ENCODE measurements at places on chromosomes 3 and 15. TPM values are rescaled to one million over a fixed set of nuclear protein-coding genes. Genes with fewer than 3 reads are reported as not detected.
A peak's percentile ranks its signal among the peaks of the same experiment; 100 is the strongest.

Gene IL5RA
- total RNA-seq, result 0.23 TPM

Gene WNT5A
- total RNA-seq, result 3.2 TPM

Gene LRRC15
- 0.10 TPM for total RNA-seq

Gene ZNF502
- 2.9 TPM for total RNA-seq

Gene NANOGP8
- total RNA-seq, result not detected

Gene SLC27A2
- total RNA-seq, result 0.32 TPM

- no peaks in the 10 kb centered on the region for H3K27me3 ChIP-seq
- H3K4me3 ChIP-seq, result no peak overlapping the region
- peaks cover 22% of the 10 kb centered on the region for H3K4me1 ChIP-seq
- no peaks in the 10 kb centered on the region for H3K36me3 ChIP-seq
Measured at GRCh38 chr15:48592221-48592731, 53.2 kb downstream of the FBN1 start.

GRCh38 chr3:184812662-184813042 lies 686 bp downstream of the VPS8 start:
- peak overlapping the region; percentile 90 for H3K27ac ChIP-seq
- no peaks in the 10 kb centered on the region for H3K36me3 ChIP-seq
- H3K4me3 ChIP-seq, result peak overlapping the region; percentile 82
- peaks cover 61% of the 10 kb centered on the region for H3K4me1 ChIP-seq
- H3K27me3 ChIP-seq, result no peaks in the 10 kb centered on the region

DNA sequence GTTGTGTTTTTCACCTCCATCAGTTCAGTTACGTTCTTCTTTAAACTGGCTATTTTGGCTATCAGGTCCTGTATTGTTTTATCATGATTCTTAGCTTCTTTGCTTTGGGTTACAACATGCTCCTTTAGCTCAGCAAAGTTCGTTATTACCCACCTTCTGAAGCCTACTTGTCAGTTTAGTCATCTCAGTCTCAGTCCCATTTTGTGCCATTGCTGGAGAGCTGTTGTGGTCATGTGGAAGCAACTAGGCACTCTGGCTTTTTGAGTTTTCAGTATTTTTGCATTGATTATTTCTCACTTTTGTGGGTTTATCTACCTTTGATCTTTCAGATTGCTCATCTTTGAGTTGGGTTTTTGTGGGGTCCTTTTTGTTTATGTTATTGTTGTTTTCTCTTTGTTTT lies 151.3 kb downstream of the CFAP20DC start:
- H3K4me3 ChIP-seq, result no peak overlapping the region
- H3K4me1 ChIP-seq, result peaks cover 10% of the 10 kb centered on the region
- H3K27me3 ChIP-seq, result no peaks in the 10 kb centered on the region
- no peaks in the 10 kb centered on the region for H3K36me3 ChIP-seq
- no peak overlapping the region for H3K27ac ChIP-seq
- no peak for DNase-seq

DNA sequence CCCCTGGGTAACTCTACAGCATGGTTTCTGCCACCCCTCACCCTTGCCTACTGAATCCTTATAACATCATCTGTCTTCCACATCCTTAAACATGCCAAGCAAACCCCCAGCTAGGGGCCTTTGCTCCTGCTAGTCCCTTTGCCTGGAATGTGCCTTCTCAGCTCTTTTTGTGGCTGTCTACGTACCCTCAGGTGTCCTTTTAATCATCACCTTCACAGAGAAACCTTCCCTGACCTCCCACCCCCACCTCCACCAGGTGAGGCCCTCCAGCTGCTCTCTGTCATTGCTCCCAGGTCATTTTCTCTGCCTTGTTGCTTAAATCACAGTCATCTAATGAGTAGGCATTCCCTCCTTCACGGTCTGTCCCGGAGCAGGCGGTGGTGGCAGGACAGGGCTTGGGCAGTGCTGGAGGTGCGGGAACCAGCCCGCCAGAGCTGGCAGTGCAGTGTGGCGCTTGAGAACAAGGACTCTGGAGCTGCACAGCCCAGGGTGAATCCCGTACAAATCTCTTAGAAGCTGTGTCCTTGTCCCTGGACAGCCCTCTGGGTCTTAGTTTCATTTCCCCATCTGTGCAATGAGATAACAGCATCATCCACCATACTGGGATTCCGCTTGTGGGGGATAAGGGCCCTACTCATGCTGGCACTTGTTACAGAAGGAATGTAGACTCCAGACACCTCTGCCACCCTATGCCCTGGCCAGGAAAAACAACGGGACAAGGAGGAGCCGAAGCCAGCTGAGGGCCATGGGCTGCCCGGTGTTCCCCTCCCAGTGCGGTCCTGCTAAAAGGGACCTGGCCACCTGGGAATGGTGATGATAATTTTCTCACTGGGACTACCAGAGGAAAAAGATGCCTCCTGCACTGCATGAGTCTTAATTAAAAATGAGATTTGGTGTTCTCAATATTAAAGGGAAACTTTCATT lies 52.1 kb upstream of the IQSEC1 start:
- H3K27me3 ChIP-seq, result no peaks in the 10 kb centered on the region
- H3K4me3 ChIP-seq, result no peak overlapping the region
- no peak for DNase-seq
- H3K27ac ChIP-seq, result no peak overlapping the region
- no peaks in the 10 kb centered on the region for H3K36me3 ChIP-seq
- H3K4me1 ChIP-seq, result no peaks in the 10 kb centered on the region

GRCh38 chr3:16338999-16339398 lies 74.0 kb downstream of the OXNAD1 start:
- H3K4me3 ChIP-seq, result no peak overlapping the region
- no peak for DNase-seq
- no peaks in the 10 kb centered on the region for H3K36me3 ChIP-seq
- H3K27ac ChIP-seq, result no peak overlapping the region

DNA sequence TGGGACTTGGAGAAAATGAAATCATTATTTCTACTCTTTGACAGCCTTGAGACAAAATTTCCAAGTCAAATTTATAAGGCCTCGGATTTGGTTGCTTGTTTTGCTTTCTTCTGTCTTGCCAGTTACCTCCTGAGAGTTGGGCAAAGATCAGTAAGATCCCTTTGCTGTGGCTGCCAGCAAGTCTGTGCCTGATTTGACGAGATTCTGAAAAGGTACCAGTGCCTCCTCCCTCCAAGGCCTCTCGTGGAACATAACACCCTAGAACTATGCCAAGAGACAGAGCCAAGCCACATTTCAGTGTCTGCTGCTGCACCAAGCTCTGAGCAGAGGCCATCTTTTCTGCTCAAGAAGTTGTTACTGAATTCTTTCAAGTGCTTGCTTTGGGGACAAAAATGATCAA lies 61.0 kb downstream of the GTPBP8 start:
- no peak overlapping the region for H3K4me3 ChIP-seq
- H3K36me3 ChIP-seq, result no peaks in the 10 kb centered on the region

GRCh38 chr3:123088387-123088786 lies 21.6 kb downstream of the PDIA5 start:
- no peak overlapping the region for H3K4me3 ChIP-seq
- H3K4me1 ChIP-seq, result peaks cover 61% of the 10 kb centered on the region
- H3K36me3 ChIP-seq, result peaks cover 34% of the 10 kb centered on the region
- DNase-seq, result no peak
- H3K27ac ChIP-seq, result no peak overlapping the region

DNA sequence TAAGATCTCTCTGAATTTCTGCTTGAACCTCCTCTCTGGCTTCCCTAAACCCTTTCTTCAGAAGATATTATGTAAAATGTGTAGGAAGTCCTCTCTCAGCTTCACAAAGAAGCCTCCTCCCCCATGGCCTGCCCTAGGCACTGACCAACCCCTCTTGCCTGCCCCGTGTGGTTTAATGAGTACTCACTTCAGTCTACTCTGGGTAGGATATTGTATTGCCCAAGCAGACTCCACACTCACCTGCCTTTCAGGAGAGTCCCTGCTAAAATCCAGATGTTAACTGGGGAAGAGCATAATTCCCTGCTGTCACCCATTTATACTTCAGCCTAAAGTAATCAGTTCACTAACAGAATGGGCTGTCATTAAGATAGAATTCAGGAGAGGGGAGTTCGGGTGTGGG lies 2.6 kb upstream of the AGBL1 start:
- no peak overlapping the region for H3K27ac ChIP-seq
- no peaks in the 10 kb centered on the region for H3K4me1 ChIP-seq
- no peak for DNase-seq
- peaks cover 53% of the 10 kb centered on the region for H3K27me3 ChIP-seq
- no peak overlapping the region for H3K4me3 ChIP-seq

DNA sequence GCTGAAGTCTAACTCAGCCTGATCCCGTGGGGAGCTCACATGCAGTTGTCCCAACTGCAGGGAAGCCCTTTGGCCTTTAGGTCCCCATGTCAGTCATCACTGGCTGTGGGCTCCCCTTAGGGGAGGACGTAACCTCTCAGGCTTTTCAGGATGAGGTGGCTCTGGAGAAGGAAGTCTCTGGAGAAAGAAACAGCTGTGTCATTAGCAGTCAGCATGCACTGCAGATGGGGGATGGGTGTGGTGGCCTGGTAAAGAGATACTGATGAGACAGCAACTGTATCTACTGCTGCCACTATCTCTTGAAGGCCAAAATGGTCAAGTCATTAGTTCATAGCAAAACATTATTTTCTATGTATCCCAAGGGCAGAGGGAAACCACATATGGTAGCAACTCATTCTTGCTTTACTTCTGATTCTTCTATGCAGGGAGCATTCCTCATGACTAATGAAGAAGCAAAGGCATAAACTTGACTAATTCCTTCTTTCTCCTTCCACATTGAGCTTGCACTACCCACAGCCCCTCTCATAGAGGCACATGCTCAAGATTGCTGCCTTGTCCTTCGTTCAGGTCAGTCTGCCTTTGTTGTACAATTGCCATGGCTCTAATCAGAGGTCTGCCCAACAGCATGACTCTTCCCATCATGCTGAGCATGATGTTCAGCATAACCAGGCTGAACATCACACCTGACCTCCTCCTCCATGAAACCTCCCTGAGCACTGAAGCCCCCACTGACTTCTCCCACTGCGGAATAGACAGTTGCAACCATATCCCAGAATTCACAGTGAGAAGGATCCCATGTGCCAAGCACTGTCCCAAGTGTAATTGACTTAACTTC lies 47.8 kb upstream of the TMEM158 start:
- no peak overlapping the region for H3K4me3 ChIP-seq
- H3K27ac ChIP-seq, result no peak overlapping the region
- DNase-seq, result no peak
- H3K4me1 ChIP-seq, result no peaks in the 10 kb centered on the region
- H3K27me3 ChIP-seq, result no peaks in the 10 kb centered on the region

- no peaks in the 10 kb centered on the region for H3K36me3 ChIP-seq
- H3K27ac ChIP-seq, result no peak overlapping the region
- peaks cover 18% of the 10 kb centered on the region for H3K4me1 ChIP-seq
Measured at GRCh38 chr3:187181454-187182170, 15.7 kb upstream of the RTP1 start.

GRCh38 chr3:44184319-44184953 lies 57.2 kb upstream of the TOPAZ1 start:
- no peak overlapping the region for H3K4me3 ChIP-seq
- no peaks in the 10 kb centered on the region for H3K4me1 ChIP-seq
- H3K27ac ChIP-seq, result no peak overlapping the region
- peaks cover 24% of the 10 kb centered on the region for H3K27me3 ChIP-seq
- DNase-seq, result no peak

GRCh38 chr3:181619897-181620296 lies 91.8 kb upstream of the SOX2 start:
- no peaks in the 10 kb centered on the region for H3K36me3 ChIP-seq
- H3K4me1 ChIP-seq, result no peaks in the 10 kb centered on the region

- H3K36me3 ChIP-seq, result no peaks in the 10 kb centered on the region
- H3K4me3 ChIP-seq, result no peak overlapping the region
- no peak overlapping the region for H3K27ac ChIP-seq
- no peak for DNase-seq
- H3K27me3 ChIP-seq, result no peaks in the 10 kb centered on the region
Measured at GRCh38 chr3:162892921-162893793, 1396.5 kb downstream of the OTOL1 start.

GRCh38 chr3:150737874-150738679 lies 24.9 kb downstream of the SIAH2 start:
- peaks cover 4% of the 10 kb centered on the region for H3K36me3 ChIP-seq
- no peak overlapping the region for H3K4me3 ChIP-seq
- no peak overlapping the region for H3K27ac ChIP-seq
- no peaks in the 10 kb centered on the region for H3K27me3 ChIP-seq
- H3K4me1 ChIP-seq, result no peaks in the 10 kb centered on the region

- H3K27ac ChIP-seq, result no peak overlapping the region
- H3K36me3 ChIP-seq, result no peaks in the 10 kb centered on the region
- no peak overlapping the region for H3K4me3 ChIP-seq
- no peaks in the 10 kb centered on the region for H3K4me1 ChIP-seq
- DNase-seq, result no peak
Measured at GRCh38 chr3:180543877-180544276, 58.1 kb upstream of the TTC14 start.

DNA sequence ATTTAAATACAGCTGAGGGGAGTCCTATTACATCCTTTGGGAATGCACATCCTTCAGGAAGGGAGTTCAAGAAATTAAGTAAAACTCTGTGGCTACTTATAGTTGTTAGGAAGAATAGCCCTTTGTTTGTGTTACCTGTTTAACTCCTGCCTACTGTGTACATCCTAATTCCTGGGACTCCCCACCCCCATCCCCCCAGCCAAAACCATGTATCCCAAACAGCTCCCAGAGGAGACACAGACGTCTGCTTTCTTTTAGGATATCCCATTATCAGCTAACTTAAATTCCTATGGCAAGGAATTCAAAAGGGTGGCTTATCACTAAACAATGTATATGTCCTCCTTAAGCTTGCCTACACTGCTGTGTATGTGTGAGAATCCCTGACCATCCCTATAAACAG lies 581.7 kb downstream of the DIPK2A start:
- DNase-seq, result no peak
- no peak overlapping the region for H3K4me3 ChIP-seq
- H3K36me3 ChIP-seq, result no peaks in the 10 kb centered on the region
- no peak overlapping the region for H3K27ac ChIP-seq

- H3K4me1 ChIP-seq, result peaks cover 5% of the 10 kb centered on the region
- H3K4me3 ChIP-seq, result no peak overlapping the region
- no peak overlapping the region for H3K27ac ChIP-seq
- no peak for DNase-seq
Measured at GRCh38 chr3:21326704-21327475, 424.1 kb downstream of the ZNF385D start.

DNA sequence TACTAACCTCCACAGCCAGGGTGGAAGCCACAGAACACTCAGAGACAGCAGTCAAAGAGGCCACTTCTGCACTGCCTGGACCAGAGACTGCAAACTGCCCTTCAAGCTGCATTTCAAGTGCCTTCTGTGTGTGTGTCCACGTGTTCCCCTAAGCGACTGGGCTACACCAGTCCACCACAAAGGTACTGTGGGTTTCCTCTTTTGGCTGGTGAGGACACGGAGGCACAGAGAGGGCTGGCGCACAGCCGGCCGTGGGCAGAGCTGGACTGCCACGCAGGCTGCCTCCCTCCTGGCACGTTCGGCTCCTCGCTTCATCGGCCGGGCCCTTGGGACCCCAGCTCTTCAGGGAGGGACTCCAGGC lies 60.9 kb downstream of the MGLL start:
- no peaks in the 10 kb centered on the region for H3K27me3 ChIP-seq
- H3K4me3 ChIP-seq, result no peak overlapping the region
- no peak for DNase-seq
- peaks cover 47% of the 10 kb centered on the region for H3K4me1 ChIP-seq
- peak overlapping the region; percentile 64 for H3K27ac ChIP-seq
